ENCODE measurements at places on chromosomes 7 and 10.

- DNase-seq: no peak
Measured at GRCh38 chr7:139725077-139725476, 52.7 kb downstream of the HIPK2 start.

DNA sequence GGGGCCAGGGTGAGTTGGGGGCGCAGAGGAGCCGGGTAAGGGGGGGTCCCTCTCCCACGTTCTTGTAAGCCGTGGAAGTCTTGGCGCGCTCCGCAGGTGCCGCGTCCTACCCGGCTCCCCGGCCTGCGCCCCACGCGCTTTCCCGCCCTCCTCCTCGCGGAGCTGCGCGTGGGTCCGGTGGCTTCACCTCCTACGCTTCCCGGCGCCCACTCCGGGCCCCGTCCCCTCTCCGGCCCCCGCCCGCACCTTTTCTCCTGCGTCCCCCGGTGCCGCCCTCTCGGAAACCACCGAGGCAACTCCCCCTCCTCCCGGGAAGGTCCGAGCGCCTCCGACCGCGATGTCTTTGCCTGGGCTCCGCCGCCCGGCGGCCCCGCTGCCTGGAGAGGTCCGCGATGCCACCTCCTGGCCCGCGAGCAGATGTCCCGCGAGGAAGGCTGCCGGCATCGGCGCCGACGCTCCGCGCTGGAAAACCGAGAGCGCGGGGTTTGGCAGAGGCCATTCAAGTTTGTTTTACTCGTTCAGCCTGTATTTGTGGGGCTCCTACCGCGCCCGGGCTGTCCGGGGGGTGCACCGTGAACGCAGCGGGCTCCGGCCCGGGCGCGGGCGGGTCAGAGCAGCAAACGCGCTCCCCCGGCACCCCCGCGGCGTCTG lies 2.4 kb upstream of the NKX6-2 start:
- DNase-seq: no peak

DNA sequence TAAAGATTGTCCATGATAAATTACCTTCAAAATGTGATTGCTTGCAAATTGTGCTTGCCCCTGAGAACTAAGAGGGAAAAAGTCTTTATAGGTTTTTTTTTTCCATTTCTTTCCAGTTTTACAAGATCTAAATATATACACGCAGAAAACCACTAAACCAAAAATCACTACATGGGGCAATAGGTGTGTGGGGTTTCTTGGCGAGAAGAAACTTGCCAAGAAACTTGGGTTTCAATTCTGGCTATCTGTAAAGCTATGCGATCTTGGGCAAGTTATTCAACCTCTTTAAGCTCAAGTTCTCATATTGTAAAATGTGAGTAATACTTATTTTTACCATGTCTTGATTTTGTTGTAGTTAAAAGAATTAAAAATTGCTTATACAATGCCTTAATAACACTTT lies 17.0 kb downstream of the CUBN start:
- no peak for DNase-seq

DNA sequence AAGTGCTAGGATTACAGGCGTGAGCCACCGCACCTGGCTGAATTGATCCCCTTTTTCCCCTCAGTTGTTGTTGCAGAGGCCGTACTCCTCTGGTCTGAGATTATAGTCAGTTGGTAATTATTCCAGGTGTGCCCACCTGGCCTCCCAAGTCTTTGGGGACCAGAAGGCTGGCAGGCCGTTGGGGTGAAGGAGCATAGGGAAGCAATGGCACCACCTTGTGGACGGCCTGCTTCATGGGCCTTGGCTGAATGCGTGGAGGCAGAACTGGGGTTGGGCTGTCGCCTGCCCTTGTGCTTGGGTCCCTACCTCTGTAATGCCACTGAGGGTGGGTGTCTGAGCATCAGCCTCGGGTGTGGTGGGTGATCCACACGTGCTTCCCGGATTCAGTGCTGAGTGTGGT lies 125.7 kb downstream of the RGS10 start:
- DNase-seq: peak; percentile 56

- DNase-seq: no peak
Measured at GRCh38 chr10:8069108-8069507, 14.6 kb downstream of the GATA3 start.

DNA sequence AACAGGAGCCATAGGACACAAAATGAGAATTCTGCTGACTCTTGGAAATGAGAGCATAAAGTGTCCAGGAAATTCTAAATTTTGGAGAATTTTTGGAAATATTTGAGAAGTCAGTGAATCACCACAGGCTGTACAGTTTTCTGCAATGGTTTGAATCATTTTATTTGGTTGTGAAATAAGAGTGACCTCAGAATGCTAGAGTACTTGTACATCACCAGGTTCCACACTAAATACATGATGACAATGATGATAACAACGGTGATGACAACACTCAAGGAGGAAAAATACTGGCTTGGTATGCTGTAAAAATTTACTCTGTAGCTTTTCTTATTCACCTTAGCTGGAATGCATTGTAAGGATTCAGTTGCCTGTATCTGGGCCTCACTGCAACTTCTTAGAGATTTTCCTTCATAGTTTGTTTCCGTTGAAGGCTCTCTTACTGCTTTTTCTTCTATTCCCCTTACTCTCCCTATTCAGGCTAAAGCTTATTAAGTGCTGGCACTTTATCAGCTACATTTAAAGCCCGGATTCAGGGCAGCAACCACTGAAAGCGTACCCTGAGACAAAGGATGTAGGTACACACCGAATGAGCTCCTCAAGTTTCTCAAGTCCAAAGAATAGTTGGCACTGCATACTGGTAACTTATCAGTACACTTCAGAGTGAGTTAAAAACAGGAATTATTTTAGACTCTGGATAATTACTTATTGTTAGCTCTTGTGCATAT lies 30.2 kb upstream of the NME8 start:
- DNase-seq: no peak

DNA sequence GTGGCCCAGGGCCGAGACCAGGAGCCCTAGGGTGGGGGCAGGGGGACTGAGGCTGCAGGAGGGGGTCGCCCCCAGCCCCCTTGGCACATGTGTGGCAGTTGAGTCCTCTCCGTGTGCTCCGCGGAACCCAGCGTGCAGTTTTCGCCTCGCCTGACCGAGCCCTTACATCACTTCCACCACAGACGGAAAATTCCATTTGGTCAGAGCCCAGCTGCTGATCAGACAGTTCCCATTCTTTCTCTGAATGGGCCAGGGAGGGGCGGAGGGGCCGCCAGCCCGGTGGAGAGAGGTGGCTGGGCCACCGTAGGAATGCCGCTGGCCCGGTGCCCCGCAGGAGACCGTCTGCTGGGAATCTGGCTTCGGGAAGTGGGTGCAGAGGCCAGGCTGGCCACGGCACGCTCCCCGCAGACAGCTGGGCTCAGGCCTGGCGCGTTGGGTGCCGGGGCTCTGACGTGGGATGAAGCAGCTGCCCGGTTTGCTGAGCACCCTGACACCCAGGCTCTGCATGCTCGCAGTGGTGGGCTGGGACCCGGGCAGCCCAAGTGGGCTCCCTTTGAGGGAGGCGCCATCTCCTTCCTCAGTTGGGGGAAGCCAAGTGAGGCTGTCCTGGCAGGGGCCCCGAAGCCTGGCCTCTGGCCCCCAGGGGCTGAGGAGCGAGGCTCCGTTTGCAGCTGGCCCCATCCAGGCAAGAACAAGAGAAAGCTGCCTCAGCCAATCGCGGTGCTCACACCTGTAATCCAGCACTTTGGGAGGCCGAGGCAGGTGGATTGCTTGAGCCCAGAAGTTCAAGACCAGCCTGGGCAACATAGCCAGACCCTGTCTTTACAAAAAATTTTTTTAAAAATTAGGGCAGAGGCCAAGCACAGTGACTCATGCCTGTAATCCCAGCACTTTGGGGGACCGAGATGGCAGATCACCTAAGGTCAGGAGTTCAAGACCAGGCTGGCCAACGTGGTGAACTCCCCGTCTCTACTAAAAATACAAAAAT lies 9.9 kb downstream of the TTYH3 start:
- no peak for DNase-seq

- no peak for DNase-seq
Measured at GRCh38 chr7:158371856-158372255, 215.8 kb downstream of the PTPRN2 start.

DNA sequence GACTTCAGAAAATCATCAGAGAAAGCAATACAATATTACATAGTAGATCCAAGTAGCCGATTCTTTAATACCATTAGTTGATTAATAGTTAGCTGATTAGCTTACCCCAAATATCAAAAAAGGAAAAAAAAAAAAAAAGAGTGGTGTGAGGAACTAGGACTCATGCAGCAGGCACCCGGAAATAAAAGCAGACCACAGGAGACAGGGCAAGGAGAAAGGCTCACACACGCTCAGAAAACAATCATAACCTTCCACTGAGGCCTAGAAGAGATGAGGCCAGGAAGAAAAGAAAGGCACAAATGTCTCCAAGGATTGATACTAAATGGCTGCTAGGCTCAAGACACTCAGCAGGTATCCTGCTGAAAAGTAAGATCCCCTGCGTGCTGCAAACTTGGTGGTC lies 25.9 kb downstream of the TRDMT1 start:
- no peak for DNase-seq

DNA sequence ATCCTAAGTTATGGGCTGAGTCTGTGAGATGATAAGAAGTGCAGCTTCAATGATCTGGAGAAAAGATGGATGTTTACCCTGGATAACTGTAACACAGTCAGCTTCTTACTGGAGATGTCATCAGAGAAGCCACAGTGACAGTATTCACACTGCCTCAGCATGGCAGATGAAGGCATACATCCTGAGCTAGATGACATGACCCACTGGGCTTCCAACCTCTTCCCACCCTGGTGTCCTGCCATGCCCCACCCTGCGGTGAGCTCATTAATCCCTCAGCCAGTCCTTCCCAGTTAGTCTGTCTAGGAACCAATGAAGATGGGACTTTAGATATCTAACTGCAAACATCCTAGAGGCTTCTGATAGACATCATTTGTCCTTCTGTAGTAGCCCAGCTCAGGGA lies 213.8 kb downstream of the TAX1BP1 start:
- DNase-seq: no peak

GRCh38 chr7:112938863-112939573 lies 147.6 kb downstream of the GPR85 start:
- DNase-seq: peak; percentile 6

DNA sequence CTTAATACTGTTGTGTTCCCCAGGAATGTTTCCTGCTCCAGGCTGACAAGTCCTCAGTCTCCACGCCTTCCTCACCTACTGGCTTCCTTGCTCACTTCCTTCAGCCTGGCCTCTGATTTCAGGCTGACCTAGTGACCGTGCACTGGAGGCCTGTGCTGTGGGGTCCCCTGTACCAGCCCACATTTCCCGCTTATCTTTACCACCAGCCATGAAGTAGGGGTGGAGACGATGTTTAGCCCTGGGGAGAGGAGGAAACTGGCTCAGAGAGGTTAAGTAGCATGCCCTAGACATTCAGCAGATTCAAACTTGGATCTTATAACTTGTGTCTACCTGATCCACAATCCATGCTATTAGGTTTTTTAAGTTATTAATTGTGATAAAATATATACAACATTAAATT lies 4.8 kb upstream of the ZNF488 start:
- no peak for DNase-seq

GRCh38 chr7:107277331-107277730 lies 108.5 kb downstream of the HBP1 start:
- DNase-seq: no peak

DNA sequence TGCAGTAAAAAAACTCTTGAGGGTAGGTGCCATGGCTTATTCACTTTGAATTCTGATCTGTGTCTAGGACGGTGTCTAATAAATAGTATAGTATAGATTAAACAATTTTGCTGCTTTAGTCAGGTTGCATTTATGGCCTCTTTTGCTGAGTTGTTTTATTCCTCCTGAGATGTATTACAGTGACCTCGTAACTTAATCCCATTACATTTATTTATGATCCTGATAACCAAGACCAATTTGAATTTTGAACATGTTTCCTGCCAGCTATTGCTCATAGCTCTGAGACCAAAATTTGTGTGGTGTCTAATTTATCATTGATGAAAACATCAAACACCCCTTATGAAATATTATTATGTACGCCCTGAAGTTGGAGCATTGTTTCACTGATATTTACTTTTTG lies 381.9 kb upstream of the SEMA3C start:
- DNase-seq: no peak

DNA sequence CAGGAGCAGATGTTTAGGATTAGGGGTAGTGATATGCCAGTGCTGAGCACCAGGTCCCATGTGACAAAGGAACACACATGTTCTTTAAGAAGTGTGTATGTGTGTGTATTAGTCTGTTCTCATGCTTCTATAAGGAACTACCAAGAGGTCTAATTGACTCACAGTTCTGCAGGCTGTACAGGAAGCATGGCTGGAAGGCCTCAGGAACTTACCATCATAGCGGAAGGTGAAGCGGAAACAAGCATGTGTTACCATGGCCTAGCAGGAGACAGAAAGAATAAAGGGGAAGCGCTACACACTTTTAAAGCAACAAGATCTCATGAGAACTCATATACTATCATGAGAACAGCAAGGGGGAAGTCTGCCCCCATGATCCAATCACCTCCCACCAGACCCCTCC lies 22.8 kb upstream of the PDZD8 start:
- no peak for DNase-seq

GRCh38 chr7:51376420-51377092 lies 59.9 kb upstream of the COBL start:
- no peak for DNase-seq

- DNase-seq: no peak
Measured at GRCh38 chr7:56157238-56157790, 41.1 kb upstream of the NUPR2 start.

DNA sequence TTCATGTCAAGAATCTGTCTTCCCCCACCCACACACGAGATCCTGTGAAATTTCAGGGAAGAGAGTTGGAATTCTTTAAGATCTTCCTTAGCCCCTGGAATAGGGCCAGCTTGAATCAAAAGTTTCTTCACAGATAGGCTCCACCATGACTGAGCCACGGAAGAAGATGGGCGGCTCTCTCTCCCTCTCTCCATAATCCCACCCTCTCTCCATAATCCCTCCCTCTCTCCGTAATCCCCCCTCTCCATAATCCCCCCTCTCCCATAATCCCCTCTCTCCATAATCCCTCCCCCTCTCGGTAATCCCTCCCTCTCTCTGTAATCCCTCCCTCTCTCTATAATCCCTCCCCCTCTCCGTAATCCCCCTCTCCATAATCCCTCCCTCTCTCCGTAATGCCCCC lies 20.4 kb downstream of the SHH start:
- DNase-seq: no peak

- no peak for DNase-seq
Measured at GRCh38 chr10:51389415-51390321, 309.7 kb downstream of the CSTF2T start.

- DNase-seq: no peak
Measured at GRCh38 chr7:46756996-46757395, 824.9 kb downstream of the TNS3 start.

DNA sequence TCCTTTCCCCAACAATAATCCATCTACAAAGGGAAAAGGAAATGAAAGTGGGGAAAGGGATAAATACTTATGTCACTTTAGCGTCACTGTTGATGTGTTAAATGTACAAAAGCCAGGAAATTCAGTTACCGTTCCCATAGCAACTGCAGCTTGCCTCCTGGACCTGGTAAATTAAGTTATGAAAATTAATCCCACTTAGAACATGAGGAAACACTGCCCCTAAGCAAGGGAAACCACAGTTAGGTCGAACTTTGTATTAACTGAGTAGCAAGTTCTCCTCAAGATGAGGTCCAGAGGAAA lies 338.2 kb upstream of the AOAH start:
- no peak for DNase-seq
